ENCODE measurements at places on chromosomes 6 and 20.
A peak's percentile ranks its signal among the peaks of the same experiment; 100 is the strongest.

- no peak for DNase-seq
These were observed 115.5 kb downstream of the TNFAIP3 start for GRCh38 chr6:137982418-137983189.

DNA sequence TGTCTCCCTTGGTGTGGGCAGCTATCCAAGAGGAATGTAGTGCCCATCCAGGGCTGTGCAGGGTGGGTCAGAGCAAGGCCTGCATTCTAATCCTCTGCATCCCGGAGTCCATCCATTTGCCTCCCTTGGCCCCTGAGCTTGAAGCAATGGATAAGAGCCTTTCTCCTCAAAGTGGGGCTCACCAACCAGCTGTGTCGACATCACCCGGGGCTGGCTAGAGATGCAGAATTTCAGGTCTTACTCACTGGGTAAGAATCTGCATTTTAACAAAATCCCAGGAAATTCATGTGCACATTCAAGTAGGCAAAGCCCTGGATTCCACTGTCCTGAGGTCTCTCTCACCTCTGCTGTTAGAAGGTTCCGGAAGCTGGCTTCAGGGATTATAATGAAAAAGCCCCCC lies 95.3 kb downstream of the MDGA1 start:
- no peak for DNase-seq

- DNase-seq: peak; percentile 82
These were observed 45.1 kb upstream of the PNRC1 start for GRCh38 chr6:89035252-89036101.

GRCh38 chr6:101266063-101266462 lies 127.4 kb upstream of the GRIK2 start:
- DNase-seq: no peak

DNA sequence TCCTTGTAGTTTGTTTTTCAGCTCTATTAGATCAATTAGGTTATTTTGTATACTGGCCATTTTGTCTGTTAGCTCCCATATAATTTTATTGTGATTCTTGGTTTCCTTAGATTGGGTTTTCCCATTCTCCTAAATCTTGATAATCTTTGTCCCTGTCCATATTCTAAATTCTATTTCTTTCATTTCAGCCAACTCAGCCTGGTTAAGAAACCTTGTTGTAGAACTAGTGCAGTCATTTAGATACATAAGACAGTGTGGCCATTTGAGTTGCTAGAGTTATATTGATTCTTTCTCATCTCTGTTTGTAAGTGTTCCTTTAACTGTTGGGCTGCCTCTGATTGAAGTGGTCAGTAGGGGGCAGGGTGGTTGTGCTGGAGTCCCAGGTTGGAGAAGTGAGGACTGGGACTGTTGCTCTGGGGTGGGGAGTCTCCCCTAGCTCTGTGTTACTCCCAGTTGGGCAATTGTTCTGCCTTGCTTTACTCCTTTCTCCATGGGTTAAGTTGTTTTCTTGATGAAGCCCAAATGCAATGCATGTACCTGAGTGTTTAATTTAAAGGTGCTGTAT lies 98.8 kb upstream of the NRN1 start:
- no peak for DNase-seq

- DNase-seq: peak; percentile 42
These were observed 13.7 kb downstream of the RAET1E start for GRCh38 chr6:149884215-149884614.

DNA sequence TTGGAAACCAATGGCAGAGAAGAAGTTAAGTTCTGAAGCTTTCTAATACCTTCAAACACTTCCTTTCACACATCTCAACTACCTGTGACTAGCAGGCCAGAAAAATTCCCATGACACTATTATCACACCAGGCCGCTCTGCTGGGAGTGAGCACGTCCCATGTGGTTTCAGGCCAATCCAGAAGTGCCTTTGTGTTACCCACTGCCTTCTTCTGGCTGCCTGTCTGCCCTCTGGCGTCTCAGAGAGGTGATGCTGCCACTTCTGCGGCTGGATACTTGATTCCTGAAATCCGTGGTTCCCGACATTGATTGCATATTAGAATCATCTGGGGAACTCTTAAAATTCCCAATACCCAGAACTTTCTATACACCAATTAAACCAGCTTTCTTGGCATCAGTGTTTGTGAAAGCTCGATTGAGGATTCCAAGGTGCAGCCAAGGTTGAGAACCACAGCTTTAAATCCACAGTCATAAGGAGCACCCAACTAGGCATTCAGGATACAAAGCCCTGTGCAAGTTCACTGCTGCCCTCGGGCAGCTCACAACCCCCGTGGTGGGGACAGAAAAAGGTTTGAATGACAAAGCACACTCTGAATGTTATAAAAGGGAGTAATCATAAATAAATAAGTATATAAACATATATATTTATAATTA lies 65.6 kb downstream of the STMND1 start:
- peak; percentile 56 for DNase-seq

GRCh38 chr6:26159357-26160273 lies 72.4 kb downstream of the HFE start:
- DNase-seq: no peak

DNA sequence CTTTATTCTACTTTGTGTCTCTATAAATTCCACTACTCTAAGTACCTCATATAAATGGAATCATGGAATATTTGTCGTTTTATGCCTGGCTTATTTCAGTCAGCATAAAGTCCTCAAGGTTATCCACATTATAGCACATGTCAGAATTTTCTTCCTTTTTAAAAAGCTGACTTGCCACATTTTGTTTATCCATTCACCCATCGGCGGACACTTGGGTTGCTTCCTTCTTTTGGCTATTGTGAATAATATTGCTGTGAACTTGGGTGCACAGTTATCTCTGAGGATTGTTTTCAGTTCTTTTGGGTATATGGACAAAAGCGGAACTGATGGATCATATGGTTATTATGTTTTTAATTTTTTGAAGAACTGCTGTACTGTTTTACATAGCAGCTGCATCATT lies 39.1 kb upstream of the ME1 start:
- no peak for DNase-seq

DNA sequence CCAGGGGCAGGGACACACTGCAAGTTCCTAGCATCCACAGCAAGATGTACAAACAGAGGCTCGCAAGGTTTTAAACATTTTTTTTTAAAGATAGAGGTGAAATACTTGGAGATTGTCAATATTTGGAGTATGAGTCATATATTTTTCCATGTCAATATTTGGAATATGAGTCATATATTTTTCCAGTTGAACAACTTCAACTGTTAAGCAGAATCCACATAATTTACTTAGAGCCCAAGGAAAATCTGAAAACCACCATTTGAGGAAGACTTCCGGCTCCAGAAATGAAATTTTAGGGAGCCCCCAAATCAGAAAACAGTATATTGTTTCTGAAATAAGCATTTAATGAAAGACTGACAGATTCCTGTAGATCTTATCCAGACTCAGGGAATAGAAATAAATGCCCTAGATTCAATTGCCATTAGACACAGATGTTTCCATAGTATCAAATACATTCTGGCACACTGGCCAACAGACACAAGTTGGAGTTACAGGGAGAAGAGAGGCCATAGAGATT lies 51.6 kb upstream of the FAM184A start:
- no peak for DNase-seq

DNA sequence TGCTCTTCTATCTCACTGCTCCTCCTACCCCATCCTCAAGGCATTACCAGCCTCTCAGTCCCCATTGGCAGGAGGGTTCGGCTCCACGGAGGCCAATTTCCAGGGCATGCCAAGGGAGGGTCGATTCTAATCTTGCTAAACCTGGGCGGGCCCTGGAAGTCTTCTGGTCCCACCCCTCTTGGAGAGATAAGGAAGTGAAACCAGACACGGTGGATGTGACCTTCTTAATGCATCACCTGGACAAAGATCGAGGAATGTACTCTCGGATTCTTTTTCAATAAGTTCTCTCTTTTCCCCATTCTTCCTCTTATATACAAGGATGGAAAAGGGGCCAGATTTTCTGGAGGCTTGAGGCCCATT lies 112.2 kb upstream of the ARMC2 start:
- no peak for DNase-seq

- no peak for DNase-seq
These were observed 61.7 kb upstream of the SLC22A23 start for GRCh38 chr6:3518356-3519190.

DNA sequence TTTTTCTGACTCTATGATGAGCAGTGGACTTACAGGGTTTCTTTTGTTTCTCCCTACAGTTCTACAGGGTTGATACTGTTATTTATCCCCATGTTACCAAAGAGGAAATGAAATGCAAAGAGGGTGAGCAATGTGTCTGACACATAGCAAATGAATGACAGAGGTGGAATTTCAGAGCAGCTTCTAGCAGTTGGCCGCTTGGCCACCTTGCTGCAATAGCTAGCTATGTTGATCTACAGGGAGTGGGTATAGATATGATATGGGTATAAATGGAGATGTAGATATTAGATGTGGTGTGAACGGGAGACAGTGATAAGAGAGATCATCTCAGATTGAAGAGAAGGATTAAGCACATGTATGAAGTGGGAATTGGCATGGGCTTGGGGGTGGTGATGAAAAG lies 10.9 kb upstream of the SLC22A3 start:
- DNase-seq: no peak

GRCh38 chr6:28657769-28658465 lies 132.2 kb downstream of the GPX5 start:
- DNase-seq: no peak

- no peak for DNase-seq
These were observed 33.0 kb downstream of the SYNJ2 start for GRCh38 chr6:158014505-158015187.

DNA sequence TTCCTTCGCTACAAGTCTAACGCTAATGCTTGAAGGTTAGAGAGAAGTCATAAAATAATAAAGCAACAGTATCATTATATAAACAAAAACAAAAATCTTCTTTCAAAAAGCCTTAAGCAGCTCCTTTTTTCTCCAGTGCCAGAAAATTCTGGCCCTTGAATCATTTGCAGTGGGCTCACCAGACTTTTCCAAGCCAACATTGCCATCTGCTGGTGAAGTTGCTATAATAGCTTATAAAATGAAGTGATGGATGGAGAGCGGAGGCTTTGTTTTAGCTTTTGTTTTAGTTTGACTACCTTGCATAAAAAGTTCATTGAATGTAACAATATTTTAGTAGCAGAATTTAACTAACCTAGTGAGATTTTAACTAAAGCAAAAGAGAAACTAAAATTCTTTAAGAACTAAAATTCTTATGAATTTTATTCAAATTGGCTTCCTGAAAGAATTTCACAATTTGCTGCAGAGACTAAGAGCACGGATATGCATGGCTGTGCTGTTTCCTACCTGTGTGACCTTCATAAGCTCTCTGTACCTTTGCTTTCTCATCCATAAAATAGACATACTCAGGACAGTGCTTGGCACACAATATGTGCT lies 44.8 kb upstream of the SLC2A12 start:
- peak; percentile 39 for DNase-seq

- no peak for DNase-seq
These were observed 61.2 kb downstream of the STK35 start for GRCh38 chr20:2162823-2163166.

DNA sequence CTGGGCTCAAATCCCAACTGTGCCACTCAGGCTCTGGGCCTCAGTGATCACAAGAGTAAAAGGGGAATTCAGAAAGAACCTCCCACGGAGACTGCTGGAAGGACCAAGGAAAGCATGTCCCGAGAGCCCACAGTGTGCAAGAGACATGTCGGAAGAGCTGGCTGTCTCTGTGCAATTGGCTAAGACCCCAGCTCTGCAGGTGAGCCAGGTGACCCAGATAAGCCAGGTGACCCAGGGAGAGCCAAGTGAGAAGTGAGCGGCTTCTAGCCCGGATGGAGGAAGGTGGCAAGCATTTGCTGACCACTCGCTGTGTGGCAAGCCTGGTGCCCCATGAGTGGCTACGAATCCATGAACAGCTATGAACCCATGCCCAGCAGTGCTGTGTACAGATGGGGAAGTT lies 59.1 kb downstream of the RIPOR3 start:
- DNase-seq: no peak

- no peak for DNase-seq
These were observed 868 bp downstream of the LTV1 start for GRCh38 chr6:143844006-143844405.

GRCh38 chr6:107740496-107741190 lies 83.5 kb downstream of the SCML4 start:
- no peak for DNase-seq

- no peak for DNase-seq
These were observed 28.8 kb upstream of the CCND3 start for GRCh38 chr6:41970436-41970846.

DNA sequence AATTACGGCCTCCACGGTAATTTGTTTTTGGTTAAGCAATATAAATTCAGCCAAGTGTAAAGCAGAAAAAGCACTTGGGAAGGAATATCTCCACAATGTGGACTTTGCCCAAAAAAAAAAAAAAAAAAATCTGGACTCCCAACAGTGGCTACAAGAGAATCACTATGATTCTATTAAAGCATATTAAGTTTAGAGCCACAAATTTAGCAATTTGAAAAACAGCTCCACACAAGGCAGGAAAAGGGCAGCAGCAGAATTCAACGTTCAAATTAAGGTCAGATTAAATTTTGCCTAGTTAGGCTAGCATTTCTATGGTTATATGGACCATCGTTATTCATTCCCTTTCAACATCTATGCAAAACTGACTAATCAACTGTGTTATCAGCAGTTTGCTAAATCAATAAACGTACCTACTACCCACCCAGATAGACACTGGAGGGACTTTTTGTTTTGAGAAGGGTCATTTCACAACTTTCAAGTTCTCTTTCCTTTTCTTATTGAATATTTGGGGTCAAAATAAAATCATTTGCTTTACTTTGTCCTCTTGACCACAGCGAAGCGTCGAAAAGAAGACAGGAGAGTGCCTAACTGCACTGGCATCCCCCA lies 1.0 kb downstream of the MCM9 start:
- no peak for DNase-seq

- no peak for DNase-seq
These were observed 387.5 kb downstream of the LAMA2 start for GRCh38 chr6:129270450-129270849.

DNA sequence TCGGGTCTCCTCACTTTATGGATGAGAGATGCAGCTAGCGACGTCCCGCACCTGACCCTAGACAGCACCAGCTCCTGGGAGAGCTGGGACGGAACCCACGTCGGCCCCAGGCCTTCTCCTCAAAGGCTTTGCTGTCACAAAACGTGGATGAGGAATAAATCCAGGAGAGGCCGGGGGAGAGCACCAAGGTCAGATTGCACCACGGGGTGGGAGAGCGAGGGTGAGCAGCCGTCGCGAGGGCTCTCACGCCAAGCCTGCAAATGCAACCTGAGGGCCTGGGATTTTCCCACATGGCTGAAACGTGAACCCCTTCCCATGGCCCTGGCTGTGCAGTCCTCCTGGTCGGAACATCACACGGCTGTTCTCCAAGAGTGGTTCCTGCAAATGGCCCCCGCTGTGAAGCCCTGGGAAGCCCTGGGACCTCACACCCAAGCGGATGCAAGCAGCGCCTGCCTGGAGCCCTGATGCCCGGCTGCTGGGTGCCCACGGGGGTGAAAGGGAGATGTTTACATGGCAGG lies 45.3 kb downstream of the DLL1 start:
- peak; percentile 9 for DNase-seq

GRCh38 chr6:658244-658643 lies 1.3 kb upstream of the HUS1B start:
- no peak for DNase-seq

GRCh38 chr6:29388533-29388932 lies 6.9 kb upstream of the OR12D2 start:
- no peak for DNase-seq

Data from heart left ventricle (tissue), 16 donors.